ENCODE measurements at places on chromosomes 2 and 18. TPM values are rescaled to one million over a fixed set of nuclear protein-coding genes. Genes with fewer than 3 reads are reported as not detected.

DNA sequence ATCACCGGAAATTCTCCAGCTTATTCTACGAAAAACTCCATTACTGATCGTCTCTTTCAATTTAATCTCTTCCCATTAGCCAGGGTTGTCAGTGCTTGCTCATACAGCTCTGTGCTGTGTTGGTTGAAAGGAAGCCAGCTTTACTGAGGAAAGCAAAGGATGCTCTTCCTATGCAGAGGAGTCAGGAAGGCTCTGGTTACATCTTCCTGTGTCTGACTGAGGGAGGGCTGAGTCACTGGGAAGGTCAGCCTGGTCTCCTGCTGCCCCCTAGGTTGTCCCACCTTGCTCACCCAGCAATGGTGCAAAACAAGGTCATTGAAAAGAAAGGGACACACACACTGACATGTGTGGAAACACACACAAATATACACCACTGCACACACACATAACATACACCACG, 975.6 kb downstream of the DCDC2C start:
- no peak overlapping the region for H3K4me3 ChIP-seq
- no peaks in the 10 kb centered on the region for H3K4me1 ChIP-seq
- no peaks in the 10 kb centered on the region for H3K36me3 ChIP-seq
- no peak for DNase-seq

DNA sequence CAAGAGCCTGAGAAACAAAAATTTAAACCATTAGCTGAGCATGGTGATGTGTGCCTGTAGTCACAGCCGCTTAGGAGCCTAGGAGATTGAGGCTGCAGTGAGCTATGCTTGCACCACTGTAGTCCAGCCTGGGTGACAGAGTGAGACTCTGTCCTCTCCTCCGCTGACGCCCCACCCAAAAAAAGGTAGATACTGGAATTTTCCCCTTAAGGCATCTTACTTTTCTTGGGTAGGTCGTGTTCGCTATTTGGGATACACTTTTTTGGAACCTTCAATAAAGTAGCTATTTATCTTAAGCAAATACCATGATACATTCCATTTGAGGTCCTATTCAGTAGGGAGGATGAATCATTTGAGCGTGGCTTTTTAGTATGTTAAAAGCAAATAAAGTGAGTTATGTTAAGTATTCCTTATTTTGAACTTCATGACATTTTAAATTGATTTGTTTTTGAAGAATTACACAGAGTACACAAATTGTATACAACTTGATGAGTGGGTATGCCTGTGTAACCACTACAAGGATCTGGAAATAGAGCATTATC, 38.7 kb downstream of the RALBP1 start:
- no peak overlapping the region for H3K27ac ChIP-seq
- DNase-seq = no peak
- no peaks in the 10 kb centered on the region for H3K27me3 ChIP-seq
- H3K4me1 ChIP-seq = peaks cover 8% of the 10 kb centered on the region

GRCh38 chr2:1813371-1813770, 69.1 kb upstream of the PXDN start:
- peaks cover 22% of the 10 kb centered on the region for H3K27me3 ChIP-seq
- no peak for DNase-seq
- H3K27ac ChIP-seq = no peak overlapping the region

SERPINB12 gene
- total RNA-seq = not detected

- DNase-seq = peak; percentile 14
- peaks cover 6% of the 10 kb centered on the region for H3K36me3 ChIP-seq
- no peaks in the 10 kb centered on the region for H3K27me3 ChIP-seq
- H3K4me3 ChIP-seq = no peak overlapping the region
- no peaks in the 10 kb centered on the region for H3K4me1 ChIP-seq
Observed at GRCh38 chr2:28206762-28207161, 185.9 kb upstream of the FOSL2 start.

DNA sequence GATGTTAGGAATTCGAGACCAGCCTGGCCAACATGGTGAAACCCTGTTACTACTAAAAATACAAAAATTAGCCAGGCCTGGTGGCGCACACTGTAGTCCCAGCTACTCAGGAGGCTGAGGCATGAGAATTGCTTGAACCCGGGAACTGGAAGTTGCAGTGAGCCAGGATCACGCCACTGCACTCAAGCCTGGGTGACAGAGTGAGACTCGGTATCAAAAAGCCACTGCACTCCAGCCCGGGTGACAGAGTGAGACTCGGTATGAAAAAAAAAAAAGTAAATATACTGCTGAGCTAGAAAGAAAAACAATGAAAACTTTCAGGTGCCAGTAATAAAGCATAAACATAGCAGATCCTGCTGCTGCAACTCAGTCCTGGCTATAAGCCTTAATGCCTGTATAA, 73.5 kb downstream of the STRN start:
- no peak overlapping the region for H3K27ac ChIP-seq
- H3K4me1 ChIP-seq = peaks cover 6% of the 10 kb centered on the region
- DNase-seq = no peak
- no peak overlapping the region for H3K4me3 ChIP-seq
- H3K27me3 ChIP-seq = no peaks in the 10 kb centered on the region

- no peak for DNase-seq
- H3K4me1 ChIP-seq = no peaks in the 10 kb centered on the region
- no peaks in the 10 kb centered on the region for H3K36me3 ChIP-seq
- no peaks in the 10 kb centered on the region for H3K27me3 ChIP-seq
Observed at GRCh38 chr2:85254540-85255300, 73.1 kb downstream of the TGOLN2 start.

DNA sequence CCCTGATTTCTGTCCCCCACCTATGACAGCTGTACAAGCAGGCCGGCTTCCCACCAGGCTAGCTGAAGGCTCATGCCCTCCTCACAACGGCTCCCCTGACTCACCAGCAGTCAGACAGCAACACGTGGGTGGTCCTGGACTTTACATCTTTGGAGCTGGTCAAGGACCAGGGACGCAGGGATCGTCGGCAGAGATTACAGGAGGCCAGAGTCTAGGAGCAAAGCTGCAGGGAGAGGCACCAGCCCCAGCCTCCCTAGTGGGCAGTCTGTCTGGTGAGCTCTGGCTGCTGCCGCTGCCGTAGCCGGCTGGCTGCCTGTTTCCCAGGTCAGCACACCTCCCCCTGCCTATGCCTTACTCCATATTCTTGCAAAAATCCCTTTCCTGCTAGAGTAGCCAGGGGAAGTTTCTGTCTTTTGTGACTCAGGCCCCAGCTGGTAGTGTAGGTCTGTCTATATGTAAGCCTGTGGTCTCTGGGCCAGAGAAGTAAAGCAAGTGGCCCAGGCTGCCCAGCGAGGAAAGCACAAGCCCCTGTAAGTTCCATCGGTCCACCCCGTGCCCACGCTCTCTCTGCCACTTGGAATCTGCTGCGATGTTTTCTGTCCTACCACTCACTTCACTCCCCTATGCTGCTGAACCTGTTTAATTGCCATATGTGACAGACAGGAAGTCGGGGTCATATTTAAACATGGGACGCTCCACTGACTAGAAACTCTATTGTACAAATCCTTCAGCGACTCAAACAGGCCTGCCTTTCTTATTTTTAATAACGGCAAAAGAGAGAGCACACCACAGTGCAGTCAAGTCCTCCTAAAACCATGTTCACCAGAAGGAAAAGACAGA, 2.4 kb upstream of the ARHGEF4 start:
- H3K36me3 ChIP-seq = peaks cover 2% of the 10 kb centered on the region
- no peaks in the 10 kb centered on the region for H3K27me3 ChIP-seq
- no peak overlapping the region for H3K27ac ChIP-seq
- peak; percentile 14 for DNase-seq
- no peak overlapping the region for H3K4me3 ChIP-seq
- peaks cover 34% of the 10 kb centered on the region for H3K4me1 ChIP-seq

DNA sequence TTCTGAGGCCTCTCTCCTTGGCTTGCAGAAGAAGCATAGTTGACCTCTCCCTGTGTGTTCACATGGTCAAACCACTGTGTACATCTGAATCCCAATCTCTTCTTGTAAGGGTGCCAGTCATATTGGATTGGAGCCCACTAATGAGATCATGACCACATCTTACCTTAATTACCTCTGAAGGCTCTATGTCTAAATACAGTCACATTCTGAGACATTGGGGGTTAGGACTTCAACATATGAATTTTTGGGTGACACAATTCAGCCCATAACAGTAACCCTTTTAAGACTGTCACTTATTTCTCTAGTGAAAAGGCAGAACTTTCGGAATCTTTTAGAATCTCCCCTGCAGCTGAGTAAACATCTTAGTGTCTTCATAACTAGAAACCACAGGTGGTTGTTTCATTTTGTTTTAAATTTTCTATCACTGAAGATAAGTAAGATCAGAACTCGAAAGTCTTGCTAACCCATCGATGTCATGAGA, 33.3 kb downstream of the BMP10 start:
- no peak for DNase-seq
- no peak overlapping the region for H3K27ac ChIP-seq
- no peaks in the 10 kb centered on the region for H3K36me3 ChIP-seq
- H3K27me3 ChIP-seq = no peaks in the 10 kb centered on the region
- H3K4me1 ChIP-seq = no peaks in the 10 kb centered on the region

POTEJ gene
- total RNA-seq = not detected

DNA sequence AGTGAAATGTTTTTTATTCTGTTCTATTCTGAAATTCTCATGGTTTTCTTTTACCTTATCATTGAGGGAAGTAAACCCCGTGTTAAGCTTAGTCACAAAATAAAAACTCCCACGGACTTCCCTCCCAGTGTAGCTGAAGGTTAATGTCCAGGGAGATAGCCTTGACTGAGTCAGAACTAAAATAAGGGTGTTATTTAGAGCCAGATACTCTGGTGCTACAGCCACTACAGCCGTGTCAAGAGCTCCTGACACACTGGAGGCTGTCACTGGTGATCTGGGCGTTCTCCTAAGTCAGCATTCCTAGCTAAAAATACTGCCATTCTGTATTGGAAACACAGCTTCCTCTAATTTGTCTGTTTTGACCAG, 82.0 kb upstream of the RANBP2 start:
- H3K27me3 ChIP-seq = no peaks in the 10 kb centered on the region
- H3K4me3 ChIP-seq = no peak overlapping the region
- H3K36me3 ChIP-seq = peaks cover 7% of the 10 kb centered on the region
- DNase-seq = peak; percentile 46

FBXO36 gene
- 2.2 TPM for total RNA-seq

DNA sequence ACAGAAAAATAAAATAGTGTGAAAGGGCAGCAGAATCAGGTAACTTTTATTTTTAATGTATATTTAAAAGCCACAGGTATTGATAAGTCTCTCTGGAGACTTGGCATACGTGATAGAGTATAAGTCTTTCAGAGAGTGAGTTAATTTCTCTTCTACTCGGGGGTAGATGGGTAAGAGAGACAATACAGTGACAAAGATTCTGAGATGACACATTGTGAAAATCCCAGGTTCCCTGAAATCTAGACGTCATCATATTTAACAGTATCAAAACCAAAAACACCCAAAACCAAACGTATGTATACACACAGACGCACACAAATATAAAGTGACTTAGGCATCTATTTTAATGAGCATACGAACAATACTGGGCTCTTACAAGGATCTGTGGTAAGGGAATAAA, 33.3 kb downstream of the NIF3L1 start:
- no peak overlapping the region for H3K4me3 ChIP-seq
- H3K27me3 ChIP-seq = no peaks in the 10 kb centered on the region
- H3K27ac ChIP-seq = no peak overlapping the region
- no peak for DNase-seq
- H3K4me1 ChIP-seq = no peaks in the 10 kb centered on the region
- peaks cover 66% of the 10 kb centered on the region for H3K36me3 ChIP-seq

- H3K36me3 ChIP-seq = no peaks in the 10 kb centered on the region
- no peak overlapping the region for H3K4me3 ChIP-seq
- H3K4me1 ChIP-seq = no peaks in the 10 kb centered on the region
- DNase-seq = no peak
Observed at GRCh38 chr18:47557160-47557559, 305.7 kb upstream of the SKOR2 start.

GRCh38 chr2:98912221-98912851, 23.7 kb downstream of the CRACDL start:
- H3K4me3 ChIP-seq = peak overlapping the region; percentile 69
- H3K4me1 ChIP-seq = peaks cover 85% of the 10 kb centered on the region
- peak; percentile 94 for DNase-seq
- H3K27ac ChIP-seq = peak overlapping the region; percentile 94

KIF1A gene
- total RNA-seq = not detected

DNA sequence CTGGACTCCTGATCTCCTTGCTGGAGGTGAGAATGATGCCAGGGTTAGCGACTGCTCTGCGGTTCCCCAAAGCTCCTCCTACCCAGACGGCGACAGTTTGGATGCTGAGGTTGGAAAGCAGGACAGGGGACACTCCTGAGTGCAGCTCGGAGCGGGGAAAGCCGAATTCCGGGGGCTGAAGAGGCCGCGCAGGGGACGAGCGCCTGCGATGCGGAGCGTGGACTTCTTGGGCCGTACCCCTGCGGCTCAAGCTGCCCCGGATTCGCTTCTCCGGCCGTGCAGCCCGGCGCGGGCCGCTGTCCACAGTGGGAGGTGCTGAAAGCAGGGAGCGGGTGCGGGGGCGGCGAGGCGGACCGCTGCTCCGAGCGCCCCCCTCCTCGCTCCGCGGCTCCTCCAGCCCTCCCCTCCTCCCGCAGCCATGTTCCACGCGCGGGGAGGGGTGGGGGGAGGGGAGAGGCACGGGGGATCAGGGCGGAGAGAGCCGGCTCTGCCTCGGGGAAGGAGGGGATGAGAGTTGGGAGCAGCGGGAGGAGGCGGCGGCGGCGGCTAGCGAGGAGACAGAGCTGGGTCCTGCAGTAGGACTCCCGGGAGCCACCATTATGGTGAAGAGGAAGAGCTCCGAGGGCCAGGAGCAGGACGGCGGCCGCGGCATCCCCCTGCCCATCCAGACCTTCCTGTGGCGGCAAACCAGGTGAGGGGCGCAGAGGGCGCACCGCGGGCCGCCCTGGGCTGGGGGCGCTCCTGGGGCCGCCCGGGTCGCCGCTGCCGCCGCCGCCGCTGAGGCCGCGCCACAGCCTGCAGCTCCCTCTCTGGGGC, at the start of gene UNC80:
TSS of gene UNC80 (plus strand) at position 359 of the 816 bp plus-strand sequence. CDS start at position 600, 241 bp downstream.
- H3K36me3 ChIP-seq = no peaks in the 10 kb centered on the region
- no peak within 1 kb of the TSS for H3K27ac ChIP-seq
- peaks cover 10% of the 10 kb centered on the region for H3K27me3 ChIP-seq
- no peak within 1 kb of the TSS for H3K4me3 ChIP-seq
- H3K4me1 ChIP-seq = no peaks in the 10 kb centered on the region

ABCB11 gene
- total RNA-seq = not detected

GRCh38 chr2:224442071-224442967, 40.4 kb upstream of the FAM124B start:
- no peak for DNase-seq
- no peaks in the 10 kb centered on the region for H3K27me3 ChIP-seq
- no peaks in the 10 kb centered on the region for H3K36me3 ChIP-seq
- H3K4me1 ChIP-seq = no peaks in the 10 kb centered on the region
- H3K4me3 ChIP-seq = no peak overlapping the region

GRCh38 chr2:28615706-28616105, 119.8 kb downstream of the PLB1 start:
- no peak overlapping the region for H3K27ac ChIP-seq
- H3K4me1 ChIP-seq = peaks cover 23% of the 10 kb centered on the region
- DNase-seq = no peak
- no peak overlapping the region for H3K4me3 ChIP-seq

GRCh38 chr2:183597841-183598240, 473.6 kb downstream of the NUP35 start:
- H3K27ac ChIP-seq = peak overlapping the region; percentile 43
- H3K36me3 ChIP-seq = no peaks in the 10 kb centered on the region
- H3K4me3 ChIP-seq = no peak overlapping the region
- DNase-seq = peak; percentile 23

SMYD1 gene
- total RNA-seq = not detected

Measured in MCF 10A (cell line).